Activated CD4-positive, alpha-beta T cell treated with anti-CD3 and anti-CD28 coated beads, Interleukin-2, amount 10 ng/mL, durations not matched to agents 24 days and 14 days (primary cell): ENCODE measurements at places on chromosomes 16 and 17.
A peak's percentile ranks its signal among the peaks of the same experiment; 100 is the strongest.

DNA sequence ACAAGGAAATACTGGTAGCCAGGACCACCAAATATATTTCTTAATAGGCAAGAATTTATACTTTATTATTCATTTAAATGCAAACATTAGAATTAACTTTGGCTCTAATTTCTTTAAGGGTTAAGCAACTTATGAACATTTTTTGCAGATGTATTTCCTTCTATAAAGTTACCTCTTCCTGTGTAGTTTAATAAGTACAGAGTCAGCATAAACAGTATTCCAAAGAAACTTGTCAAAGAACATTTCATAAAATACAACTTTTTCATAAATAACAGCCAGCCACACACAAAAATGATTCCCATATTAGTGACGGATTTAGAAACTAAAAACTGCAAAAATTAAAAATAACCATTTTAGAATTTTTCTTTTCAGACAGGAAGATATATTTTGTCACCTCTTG, 723.2 kb downstream of the KCNJ2 start:
- DNase-seq: no peak

DNA sequence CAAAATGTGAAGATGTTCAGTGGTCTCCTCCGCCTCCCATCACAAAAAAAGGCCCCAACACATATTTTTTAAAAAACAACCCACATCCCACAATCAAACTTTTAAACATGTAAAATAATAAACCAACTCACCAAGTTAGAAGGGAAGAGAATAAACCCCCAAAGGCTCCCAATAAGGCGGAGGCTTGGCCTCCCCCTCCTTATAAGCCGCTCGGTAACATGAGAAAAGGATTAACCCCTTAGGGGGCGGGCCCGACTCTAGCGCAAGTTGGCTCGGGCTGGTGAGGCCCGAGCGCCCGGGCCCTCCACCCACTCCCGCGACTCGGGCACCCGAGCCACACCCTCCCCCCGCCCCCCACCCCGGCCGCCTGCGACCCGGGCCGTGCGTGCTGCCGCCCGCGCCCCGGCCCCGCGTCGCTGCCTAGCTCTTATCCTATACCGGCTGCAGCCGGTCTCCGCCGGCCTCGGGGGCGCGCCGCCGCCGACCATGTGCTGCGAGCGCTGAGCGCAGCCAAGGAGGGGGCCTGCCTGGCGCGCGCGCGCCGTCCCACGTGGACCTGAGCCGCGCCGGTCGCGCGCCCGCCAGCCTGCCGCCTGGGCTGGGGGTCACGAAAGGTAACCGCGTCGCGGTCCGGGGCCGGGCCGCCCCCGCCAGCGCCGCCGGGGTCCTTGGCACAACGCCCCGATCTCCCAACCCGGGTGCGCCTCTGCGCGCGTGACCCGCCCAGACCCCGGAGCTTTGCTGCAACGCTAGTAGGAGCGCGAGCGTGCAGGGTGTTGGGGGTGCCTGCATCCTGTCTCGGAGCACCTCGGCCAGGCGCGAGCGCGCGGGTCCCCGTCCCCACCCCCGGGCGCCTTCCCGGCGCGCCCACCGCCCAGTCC, at the start of the genes ARSG and SLC16A6:
TSS of gene ARSG (plus strand) at position 541 of the 881 bp plus-strand sequence. CDS start 15,999 bp downstream, outside the sequence.
TSS of gene SLC16A6 (minus strand) at position 173 of the 881 bp plus-strand sequence. CDS start 12,807 bp downstream, outside the sequence.
- DNase-seq: peak; percentile 93

- no peak for DNase-seq
Measured at GRCh38 chr17:611202-611601, 103.4 kb downstream of the VPS53 start.

DNA sequence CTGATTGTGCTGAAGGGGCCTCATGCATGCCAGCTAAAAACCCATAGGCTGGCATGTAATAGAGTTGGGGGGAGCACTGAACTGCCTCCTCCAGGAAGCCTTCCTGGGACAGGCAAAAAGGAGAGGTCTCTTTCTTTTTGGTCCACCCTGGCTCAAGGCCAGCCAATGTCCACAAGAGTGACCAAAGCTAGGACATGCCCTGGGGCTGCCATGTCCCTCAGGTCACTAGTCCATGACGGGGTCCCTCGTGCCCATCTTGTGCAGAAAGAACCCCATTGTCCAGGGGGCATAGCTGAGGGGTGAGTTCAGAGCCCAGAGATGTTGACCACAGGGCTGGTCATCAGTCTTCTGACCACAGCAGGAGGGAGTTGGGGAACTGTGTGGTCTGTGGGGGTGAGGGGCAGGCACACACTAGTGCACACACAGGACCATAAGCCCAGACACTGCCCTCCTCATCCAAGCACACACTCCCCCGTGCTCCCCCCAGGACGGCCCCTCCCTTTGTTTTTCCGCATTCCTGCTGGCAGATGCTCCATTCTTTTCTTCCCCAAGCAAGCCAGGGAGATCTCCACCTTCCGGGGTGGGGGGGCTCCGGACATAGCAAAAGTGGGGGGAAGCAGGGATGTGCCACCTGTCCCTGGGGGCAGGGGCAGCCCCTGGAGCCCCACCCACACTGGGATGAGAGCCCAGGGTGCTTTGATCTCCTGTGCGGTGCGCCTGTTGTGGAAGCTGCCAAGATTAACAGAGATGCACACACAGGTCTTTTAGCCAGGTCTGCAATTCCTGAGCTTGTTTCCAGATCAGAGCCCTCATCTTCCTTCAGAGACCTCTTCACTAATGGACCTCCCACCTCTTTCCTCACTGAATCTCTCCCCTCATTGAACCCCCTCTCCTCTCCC, 25.2 kb upstream of the PHB1 start:
- no peak for DNase-seq

GRCh38 chr17:76337413-76337777, 16.3 kb downstream of the PRPSAP1 start:
- no peak for DNase-seq

DNA sequence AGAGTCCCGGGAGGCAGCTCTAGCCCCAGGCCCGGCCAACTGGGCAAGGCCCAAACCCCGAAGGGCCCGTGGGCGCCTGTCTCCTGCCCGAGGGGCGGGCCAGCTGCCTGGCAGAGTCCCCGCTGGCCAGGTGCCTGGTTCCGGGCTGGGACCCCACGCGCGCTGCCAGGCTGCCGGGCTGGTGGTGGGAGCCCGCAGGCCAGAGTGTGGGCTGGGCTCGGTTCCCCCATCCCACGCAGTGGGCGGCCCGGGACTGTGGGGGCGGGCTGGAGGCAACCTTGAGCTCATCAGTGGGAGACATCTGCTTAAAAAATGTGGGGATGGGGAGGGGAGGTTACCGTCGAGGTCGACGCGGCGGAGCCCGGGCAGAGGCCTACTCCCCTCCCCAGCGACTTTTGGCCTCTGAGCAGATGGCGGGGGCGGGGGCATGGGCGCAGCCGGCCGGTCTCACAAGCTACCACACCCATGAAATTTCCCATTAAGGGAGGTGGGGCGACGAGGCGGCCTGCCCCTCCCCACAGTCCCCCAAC, 176.4 kb upstream of the GSE1 start:
- DNase-seq: no peak

DNA sequence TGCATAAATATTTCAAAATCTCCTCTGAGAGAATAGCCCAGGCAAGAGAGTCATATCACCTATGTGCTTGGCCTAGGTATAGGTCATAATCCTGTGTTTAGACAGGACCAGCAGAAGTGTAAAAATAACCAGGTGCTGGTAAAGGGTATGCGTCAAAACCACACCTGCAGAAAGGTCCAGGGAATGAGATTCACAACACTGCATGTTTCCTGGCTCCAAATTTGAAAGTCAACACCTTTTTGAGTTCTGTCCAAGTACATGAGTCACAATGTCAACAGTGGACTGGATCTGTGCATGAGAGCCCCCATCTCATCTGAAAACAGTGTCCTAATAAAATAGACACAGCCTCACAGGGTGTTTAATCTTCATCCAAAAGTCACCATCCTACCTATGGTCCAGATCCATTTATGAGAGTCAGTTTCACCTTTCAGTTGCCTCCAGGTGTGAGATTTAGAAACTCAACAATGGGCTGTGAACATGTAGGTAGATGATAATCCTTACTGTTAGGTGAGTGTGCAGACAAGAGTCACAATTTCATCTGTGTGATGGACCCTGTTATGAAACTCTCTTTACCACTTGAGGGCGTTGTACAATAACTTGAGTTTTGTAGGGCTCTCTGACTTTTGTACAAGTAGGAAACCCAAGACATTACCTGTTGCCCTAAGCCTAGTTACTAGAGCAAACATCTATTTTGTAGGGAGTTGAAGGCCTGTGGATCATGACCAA, 2100.7 kb downstream of the TP53TG3F start:
- peak; percentile 2 for DNase-seq

GRCh38 chr17:1577583-1578013, 15.0 kb upstream of the PITPNA start:
- DNase-seq: no peak

- DNase-seq: no peak
Measured at GRCh38 chr17:80825471-80826345, 165.9 kb upstream of the CHMP6 start.

DNA sequence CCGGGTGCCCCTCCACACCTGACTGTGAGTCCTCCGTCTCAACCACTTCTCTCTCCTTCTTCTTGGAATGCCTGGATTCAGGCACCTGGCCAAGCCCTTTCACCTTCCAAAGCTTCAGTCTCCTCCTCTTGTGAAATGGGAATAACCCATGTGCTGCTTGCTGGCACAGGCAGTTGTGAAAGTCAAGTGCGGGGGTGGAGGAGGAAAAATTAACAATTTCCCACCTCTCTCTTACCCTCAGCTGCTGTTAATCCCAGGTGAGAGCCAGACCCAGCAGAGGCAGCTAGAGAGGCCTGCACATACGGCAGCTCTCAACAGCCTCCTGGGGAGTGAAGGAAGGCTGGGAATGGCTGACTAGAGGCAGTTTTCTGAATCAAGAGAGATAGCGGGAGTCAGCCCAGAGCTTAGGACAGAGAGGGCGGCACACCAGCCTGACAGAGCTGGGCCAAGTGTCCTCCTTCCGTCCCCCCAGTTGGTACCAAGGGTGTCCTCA, 77.9 kb upstream of the LGALS9 start:
- DNase-seq: no peak

GRCh38 chr17:3935140-3935542, 18.9 kb upstream of the P2RX1 start:
- DNase-seq: peak; percentile 79

GRCh38 chr16:58056580-58056979, 31.0 kb downstream of the MMP15 start:
- no peak for DNase-seq

GRCh38 chr16:55909876-55910275, 34.7 kb upstream of the CES5A start:
- no peak for DNase-seq

GRCh38 chr16:67694611-67695010, 24.5 kb downstream of the GFOD2 start:
- DNase-seq: no peak

DNA sequence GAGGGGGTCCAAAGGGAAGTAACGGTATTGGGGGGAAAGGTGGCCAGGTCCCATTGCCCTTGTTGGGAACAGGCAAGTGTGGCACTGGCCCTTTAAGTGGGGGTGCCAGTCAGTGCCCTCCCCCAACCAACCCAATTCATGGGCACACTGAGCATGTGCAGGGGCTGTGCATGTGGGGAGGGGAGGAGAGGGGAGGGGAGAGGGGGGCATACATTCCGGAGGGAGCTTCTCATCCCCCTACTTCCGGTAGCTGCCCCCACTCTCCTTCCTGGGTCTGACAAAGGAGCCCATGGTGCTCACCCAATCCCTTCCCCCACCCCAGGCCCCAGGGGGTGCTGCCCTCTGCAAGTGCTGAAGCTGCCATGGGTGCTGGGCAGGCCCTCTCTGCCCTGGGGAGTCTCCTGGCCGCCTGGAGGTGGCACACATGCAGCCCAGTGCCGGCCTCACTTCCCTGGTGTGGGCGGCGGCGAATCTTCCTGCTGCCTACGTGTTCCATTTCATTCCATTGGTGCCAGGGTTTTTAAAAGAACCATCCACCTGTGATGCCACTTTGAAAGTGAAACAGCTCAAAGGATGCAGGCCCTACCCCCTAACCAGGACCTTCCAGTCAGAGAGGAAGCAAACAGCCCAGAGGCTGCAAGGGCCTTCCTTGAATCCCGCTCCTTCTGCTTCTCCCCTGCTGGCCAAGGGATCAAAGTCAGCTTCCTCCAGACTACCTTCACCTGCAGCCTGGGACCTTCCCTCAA, 11.0 kb downstream of the HEXIM2 start:
- DNase-seq: peak; percentile 84

GRCh38 chr16:66199189-66199588, 167.3 kb upstream of the CDH5 start:
- no peak for DNase-seq

DNA sequence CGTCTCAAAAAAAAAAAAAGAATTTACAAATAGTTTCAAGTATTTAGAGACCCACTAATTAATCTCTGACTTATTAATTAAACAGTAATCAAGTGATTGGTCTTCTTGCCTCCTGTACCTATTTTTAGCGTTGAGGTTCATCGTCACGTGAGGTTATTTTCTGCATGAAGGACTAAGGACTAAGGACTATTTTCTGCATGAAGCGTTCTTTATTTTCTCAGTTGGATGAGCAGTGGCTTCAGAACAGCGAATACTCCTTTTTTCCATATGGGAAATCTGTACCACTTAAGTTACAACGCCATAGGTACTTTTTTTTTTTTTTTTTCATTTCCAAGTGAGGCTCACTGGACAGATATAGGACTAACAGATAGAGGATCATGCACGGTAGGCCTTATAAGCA, 224.9 kb downstream of the CNTNAP4 start:
- no peak for DNase-seq

DNA sequence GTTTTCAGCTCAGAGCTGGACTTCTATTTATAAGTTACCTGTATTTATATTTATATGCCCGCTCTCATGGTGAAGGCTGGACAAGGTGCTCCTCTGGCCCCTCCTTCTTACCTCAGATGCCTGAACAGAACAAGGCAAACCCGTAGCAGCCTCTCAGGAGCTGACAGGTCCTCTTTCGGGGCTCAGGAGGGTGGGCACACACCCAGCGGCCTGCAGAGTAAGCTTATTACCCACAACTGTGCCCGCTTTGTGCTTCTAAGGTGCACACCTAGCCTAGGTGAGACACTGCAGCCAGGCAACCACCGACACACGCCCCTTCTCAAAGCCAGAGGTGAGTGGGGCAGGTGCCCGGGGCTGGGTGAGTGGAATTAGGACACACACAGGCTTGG, 5.3 kb downstream of the NKIRAS2 start:
- DNase-seq: no peak

DNA sequence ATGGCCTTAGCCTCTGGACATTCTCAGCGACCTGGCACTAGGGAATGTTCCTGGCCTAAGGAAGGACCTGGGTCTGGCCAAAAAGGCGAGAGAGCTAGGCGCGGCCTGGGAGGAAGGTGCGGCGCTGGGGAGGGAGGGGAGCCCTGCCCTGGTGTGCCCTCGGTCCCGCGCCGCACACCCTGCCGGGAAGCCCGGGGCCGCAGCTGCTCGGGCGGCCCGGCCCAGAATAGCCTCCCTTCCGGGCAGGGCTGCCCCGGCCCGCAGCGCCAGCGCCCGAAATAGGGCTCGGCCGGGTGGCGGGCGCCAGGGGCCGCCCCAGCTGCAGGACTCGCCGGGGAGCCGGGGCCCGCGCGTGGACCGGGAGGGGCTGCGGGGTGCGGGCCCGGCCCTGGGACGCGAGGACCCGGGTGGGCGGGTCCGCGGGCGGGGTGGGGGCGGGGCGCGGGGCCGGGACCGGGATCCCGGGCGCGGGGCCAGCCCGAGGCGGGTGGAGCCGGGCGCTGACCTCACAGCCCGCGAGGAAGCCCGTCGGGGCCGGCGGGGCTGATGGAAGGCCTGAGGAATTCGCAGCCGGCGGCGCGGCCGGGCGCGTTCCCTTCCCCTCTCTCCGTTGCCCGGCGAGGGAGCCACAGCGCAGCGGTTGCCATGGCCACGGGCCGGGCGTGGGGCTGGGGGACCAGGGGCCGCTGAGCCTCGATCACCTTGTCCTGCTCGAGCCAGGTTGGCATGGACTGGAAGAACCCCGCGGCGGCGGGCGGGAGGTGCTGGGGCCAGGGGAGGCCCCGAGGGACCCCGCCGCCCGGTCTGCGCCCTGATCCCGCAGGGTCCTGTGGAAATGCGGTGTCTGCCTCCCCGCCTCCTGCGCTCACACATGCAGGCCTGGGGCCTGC, 18.1 kb downstream of the SOCS3 start:
- peak; percentile 76 for DNase-seq
